ENCODE measurements at places on chromosomes 1 and 21.

DNA sequence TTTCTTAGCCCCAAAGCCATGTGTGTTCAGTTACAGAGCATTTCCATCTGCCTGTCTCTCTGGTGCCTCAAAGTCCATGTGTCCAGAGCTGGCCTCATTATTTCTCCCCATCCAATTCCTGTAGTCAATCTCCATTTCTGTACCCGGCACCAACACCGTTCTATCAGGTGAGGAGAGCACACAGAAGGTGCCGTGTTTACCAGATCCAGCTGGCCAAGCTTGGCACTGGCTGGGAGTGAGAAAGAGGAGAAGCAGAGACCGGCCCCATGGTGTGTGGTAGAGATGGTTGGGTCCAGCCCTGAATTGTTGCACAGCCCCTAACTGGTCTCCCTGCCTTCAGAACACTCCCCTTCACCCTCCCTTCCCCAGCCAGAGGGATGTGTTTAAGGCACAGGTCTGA is 7.5 kb upstream of the SSBP3 start:
- DNase-seq = no peak

DNA sequence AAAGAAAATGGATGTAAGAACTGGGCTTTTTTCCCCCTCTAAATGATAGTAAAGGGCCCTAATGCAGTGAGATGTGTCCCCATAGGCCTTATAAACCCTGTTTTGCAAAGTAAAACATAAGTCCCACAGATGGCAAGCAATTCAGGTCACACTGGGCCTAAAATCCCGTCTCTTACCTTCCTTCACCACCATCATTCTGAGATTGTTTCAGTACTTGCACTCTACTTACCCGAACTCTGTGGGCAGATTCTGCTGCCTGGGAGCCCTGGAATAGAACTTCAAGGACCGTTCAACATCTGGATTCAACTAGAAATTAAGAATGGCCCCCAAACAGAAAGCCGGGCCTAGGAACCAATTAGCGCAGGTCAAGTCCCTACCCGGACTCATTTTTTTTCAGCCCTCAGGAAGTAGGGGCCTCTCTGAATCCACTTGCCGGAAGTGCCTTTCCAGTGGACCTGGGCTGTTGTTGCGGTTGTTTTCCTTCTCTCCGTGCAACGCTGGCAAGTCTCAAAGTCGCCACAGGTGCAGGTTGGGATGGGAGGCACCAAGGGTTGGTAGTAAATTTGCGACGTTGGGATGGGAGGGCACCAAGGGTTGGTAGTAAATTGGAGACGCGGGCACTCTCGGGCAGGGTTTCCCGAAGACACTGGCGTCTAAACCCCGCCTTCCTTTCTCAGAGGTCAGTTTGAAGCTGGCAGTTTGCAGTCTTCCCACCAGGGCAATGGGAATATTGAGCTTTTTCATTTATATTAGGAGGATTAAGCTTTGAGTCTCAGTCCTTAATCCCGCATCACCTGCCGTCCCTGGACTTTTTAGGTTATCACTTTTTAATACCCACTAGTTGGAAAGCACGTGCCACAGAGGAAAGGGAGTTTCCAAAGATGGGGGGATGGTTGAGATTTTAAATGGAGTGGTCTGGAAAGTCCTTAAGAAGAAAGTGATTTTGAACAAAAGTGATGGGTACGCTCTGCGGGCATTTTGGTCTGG is at the start of gene TMEM69:
TMEM69 (plus strand) TSS at position 428 of the 987 bp plus-strand sequence. CDS start 2,888 bp downstream, outside the sequence.
- DNase-seq = peak; percentile 72

DNA sequence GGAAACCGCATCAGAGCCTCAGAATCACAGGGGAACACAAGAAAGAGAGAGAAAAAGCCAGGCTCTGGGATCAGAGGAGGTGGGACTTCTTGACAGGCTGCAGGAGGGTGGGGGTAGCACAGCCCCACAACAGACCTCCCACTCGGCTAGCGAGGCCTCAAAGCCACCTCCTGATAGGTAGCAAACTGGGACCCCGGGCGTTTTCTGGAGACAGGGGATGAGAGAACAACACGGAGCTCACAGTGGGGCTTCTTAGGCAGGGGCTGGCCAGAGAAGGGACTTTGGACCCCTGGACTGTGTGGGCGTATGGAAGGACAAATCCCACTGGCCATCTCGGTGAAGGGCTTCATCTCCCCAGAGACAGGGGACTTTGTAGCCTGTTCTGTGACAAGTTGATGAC is 116.3 kb downstream of the AJAP1 start:
- DNase-seq = no peak

DNA sequence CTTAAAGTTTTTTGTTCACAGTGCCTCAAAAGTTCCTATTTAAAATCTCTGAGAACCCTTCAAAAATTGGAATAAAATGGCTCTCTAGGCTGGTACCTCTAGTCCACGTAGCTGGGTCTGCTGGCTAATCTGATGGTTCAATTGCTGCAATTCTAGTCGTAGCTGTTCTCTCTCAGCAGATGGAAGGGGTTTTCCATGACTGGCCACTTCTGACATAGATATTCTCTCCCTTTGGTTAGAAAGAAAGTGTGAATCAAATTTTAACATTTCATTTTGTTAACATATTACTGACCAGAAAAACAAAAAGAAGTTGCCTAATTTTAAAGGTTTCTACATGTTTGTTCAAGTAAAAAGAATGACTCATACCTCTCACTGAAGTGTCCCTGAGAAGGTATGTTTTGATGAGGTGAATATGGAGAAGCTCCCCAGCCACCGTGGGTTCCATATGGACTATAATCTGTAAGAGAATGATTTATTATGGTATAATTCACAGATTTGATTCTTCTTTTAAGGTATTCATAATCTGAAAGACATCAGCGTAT is 29.3 kb upstream of the SERPINC1 start:
- DNase-seq = no peak

GRCh38 chr1:89198491-89199072 is at the start of gene GBP4:
GBP4 (minus strand) TSS chr1:89198942; CDS start chr1:89198834, 108 bp downstream.
- peak; percentile 20 for DNase-seq

GRCh38 chr1:102578804-102579203 is 529.5 kb downstream of the COL11A1 start:
- DNase-seq = no peak

- DNase-seq = no peak
Observed at GRCh38 chr1:82867781-82868180, 1067.0 kb downstream of the ADGRL2 start.

DNA sequence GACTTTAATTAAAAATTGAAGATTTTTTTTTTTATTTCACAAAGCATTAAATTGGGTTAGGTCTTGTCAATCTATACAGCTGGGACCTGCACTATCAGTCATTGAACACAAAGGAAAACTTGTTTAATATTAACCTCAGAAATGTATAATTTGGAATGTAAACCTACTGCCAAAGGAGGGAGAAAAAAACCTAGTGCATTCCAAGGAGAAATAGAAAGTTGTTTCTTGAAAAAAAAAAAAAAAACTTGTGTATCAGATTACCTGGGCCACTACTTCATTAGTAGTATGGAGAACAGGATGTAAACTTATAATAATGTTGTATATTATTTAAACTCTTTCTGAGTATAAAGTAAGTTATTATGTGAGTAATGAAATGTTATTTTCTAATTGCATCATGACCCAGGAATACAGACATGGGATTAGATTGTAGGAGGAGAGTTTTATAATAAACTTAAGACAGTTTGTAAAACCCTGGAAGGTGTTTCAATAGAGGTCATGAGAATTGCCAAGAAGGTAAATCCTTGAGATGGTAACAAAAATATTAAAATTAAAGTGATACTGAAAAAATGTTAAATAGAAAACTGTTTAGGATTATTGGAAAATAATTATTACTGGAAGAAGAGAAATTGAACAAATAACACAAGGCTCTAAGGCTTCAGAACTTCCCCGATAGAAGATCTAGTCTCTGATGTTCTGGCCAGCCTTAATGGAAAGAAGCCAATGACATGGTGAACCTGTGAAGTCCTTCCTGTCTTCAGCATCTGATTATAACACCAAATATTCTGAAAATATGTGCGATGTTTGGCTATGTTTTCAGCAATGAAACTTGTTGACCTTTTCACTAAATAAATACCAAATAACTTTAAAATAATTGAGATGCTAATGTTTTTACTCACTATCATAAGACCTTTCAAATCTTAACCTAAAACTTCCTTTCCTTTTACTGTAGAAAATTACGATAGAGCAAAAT is 412.8 kb upstream of the LYPLAL1 start:
- no peak for DNase-seq

DNA sequence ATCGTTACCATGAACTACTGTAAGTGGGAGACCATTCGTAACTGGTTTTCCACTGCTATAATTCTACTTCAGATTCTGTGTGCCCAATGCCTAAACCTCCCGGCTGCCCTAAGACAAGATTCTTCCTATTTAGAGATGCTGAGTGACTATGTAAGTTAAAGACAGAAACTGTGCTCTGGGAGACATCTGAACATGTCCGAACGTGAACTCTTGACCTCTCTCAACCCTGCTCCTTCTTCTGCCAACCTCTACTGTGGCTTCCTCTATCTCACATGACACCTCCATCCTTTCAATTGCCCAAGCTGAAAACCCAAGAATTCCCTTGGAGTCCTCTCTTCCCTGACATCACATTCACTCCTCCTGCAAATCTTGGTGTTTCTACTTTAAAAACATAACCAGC is 182.9 kb downstream of the AKT3 start:
- no peak for DNase-seq
